HFF-Myc (cell line): ENCODE measurements at places on chromosomes 11 and 22.

DNA sequence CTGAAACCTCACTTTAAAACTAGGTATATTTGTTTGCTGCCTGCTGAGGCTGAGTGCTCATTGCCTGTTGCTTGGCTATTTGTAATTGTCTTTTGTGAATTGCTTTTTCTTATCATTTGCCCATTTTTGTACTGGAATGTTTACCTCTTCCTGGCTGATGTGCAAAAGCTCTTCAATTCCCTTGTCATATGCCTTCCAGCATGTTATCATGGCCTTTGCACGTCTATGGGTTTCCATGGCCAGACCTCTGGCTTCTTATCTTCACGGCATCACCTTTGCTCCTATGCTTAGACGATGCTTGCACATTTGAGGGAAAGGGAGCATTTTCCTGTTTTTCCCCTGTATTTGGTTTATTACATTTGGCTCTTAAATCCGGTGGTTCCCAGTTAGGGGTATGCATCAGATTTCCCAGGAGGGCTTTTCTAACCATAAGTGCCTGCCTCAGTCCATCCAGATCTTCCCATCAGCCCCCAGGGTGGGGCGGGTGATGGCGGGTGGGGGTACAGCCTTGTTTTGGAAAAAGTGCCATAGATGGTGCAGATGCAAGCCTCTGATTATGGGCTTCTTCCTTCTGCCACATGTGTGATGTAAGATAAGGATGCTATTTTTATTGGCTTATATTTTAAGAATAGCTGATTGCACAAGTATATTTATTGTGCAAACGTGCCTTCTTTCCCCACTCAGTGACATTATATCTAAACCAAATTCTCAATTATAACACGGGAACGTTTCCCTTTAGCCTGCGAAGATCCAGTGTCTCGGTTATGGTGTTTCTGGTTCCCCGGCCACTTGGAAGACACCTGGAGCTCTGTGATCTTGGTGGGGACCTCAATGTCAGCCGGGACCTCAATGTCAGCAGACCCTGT lies 70.6 kb upstream of the SEPTIN5 start:
- DNase-seq = no peak

GRCh38 chr11:83436855-83437254 lies 150.7 kb upstream of the CCDC90B start:
- no peak for DNase-seq

- DNase-seq = no peak
Observed at GRCh38 chr11:47784785-47785381, 17.7 kb upstream of the FNBP4 start.

DNA sequence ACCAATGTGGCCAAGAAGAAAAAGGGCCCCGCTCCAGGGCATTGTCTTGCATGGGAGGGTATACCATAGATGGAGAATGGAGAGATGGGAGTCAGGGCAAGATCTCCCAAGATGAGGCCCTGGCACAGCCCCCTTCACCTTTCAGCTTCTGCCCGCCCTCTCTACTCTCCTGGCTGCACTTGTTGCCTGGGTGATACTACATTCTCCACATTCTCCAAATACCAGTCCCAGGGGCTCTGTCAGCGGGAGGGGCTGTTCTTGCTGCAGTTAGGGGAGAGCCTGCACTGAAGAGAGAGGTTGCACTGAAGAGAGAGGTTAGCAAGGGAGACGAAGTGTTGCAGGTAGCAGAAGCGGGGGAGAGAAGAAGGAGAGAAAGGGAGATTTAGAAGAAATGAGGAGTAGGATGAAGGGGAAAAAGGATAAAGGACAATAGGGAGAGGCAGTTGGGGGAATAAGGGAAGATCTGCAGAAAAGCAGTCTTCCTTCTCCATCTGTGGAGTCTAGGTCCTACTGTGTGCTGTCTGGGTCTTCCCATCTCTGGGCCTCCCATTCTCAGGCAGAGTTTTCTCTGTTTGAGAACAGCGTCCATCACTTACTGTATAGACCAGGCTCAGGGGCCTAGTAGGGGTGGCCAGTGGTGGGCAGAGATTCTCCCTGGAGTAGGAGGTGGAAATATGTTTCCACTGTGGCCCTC lies 8.0 kb downstream of the PHLDB1 start:
- DNase-seq = no peak

GRCh38 chr11:8792710-8793109 lies 110.1 kb downstream of the RPL27A start:
- no peak for DNase-seq

- no peak for DNase-seq
Observed at GRCh38 chr22:50528682-50529415, 963 bp downstream of the TYMP start.

GRCh38 chr22:20740222-20740951 lies 33.5 kb upstream of the SERPIND1 start:
- DNase-seq = no peak

DNA sequence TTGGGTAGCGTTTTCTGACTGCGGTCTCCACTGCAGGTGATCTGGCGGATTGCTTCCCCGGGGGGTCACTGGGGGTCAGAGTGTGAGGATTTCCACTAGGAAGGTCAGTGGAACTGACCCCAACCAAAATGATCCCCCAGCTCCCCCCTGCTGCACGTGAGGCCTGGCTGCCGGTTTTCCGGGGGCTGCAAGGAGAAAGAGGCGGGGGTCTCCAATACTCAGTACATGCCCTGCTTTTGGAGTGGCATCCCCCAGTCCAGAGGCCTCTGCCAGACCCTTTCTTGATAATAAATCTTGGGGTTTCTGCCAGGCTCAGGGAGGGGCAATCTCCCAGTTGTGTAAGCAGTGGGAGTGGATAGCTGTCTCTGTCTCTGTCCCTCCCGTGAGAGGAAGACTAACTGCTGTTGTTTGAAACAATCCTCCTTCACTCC lies 71.5 kb upstream of the RTL6 start:
- DNase-seq = no peak

GRCh38 chr11:17547051-17547577 lies at the start of gene OTOG:
OTOG (plus strand) TSS chr11:17547259; CDS start chr11:17547373, 114 bp downstream.
- DNase-seq = no peak

GRCh38 chr22:32985899-32986765 lies 72.0 kb downstream of the SYN3 start:
- peak; percentile 55 for DNase-seq

GRCh38 chr11:86589856-86590589 lies 82.4 kb downstream of the ME3 start:
- DNase-seq = no peak

DNA sequence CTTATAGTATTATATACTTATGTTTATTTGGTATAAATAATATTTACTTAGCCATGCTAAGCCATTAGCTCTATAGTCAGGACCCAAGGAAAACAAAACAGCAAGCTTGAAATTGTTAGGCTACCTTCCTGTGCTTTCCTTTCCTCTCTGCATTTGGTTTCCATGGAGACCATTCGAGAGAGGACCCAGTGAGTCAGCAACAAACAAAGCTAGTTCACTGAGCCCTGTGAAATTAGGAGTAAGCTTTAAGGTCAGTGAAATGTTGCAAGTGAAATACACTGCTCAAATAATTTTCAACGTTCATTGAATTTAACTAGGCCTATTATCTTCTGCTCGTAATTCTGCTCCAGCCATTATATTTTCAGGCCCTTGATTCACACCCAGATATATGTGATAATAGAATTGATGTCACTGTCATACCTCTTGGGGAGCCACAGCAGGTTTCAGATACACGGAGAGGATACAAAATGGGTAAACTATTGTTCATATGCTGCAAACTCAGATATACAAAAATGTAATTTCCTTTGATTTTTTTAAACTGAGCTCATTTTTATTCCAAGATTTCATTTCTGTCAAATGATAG lies 9.1 kb upstream of the OR10D3 start:
- no peak for DNase-seq

DNA sequence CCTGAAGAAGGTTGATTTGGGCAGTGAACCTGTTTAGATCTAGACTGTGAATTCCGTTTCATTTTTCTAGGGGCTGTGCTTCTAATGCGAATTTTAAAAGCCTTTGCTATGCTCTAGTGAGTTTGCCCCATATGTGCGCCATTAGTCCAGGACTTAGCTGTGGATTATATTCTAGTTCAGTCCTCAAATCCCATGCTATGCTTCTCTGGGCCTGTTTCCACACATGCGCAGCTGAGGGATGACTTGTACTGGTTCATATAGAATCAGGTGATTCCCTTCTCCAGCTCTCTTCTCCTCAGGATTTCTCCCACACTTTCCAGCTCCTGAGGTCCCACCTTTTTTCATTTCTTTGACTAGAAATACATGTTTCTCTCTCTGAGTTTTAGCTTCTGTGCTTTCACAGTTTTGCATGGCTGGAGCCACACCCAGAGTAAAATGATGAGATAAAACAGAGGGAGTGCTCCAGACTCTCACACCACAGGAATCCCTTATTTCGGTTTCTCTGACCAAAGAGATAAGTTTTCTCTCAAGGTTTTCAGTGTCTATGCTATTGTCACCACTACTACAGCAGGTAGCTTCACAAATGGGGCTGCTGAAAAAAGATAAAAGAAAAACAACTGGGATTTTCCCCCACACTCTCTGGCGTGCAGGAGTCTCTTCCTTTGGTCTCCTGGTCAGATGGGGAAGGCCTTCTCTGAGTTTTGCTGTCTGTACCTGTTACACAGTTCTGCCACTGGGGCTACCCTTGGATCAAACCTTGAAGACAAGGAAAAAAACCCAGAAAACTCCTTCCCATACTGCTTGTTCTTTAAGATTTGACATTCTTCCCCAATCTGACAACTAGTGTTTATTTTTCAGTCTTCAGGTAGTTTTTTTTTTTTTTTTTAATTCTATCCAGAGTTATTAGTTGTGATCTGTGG lies 96.2 kb upstream of the TEAD1 start:
- no peak for DNase-seq

GRCh38 chr22:31825513-31825912 lies 71.7 kb downstream of the DEPDC5 start:
- no peak for DNase-seq

GRCh38 chr11:62909107-62909894 lies 11.9 kb downstream of the CHRM1 start:
- DNase-seq = peak; percentile 42

DNA sequence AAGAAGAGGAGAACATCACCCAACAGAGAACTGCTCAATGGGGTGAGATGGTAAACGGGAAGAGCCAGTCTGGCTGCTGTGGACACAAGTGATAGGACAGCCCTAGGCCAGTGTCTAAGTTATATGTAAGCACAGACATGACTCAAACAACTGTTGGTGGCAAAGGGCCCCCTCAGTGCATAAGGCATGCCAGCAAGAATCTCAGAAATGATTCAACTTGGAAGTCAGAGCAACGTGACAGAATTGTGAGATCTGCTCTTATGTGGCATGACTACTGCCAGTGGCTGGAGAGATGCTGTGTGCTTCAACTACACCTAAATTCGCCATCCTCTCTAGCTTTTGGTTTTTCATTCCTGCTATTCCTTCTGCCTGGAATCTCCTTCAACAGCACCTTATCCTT lies 7.4 kb downstream of the SLN start:
- DNase-seq = no peak

DNA sequence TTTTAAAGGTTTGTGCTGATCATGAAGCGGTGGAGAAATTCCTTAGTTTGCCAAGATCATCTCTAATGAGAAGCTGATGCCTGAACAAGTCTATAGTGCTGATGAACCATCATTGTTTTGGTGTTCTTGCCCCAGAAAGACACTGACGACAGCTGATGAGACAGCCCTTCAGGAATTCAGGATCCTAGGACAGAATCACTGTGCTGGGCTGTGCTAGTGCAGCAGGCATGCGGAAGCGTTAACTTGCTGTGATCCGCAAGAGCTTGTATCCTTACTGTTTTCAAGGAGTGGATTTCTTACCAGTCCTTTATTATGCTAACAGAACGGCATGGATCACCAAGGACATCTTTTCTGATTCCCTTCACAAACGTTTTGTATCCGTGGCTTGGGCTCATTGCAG lies 104.1 kb downstream of the TBC1D22A start:
- no peak for DNase-seq

GRCh38 chr11:1306186-1307162 lies 3.0 kb downstream of the TOLLIP start:
- no peak for DNase-seq

- DNase-seq = no peak
Observed at GRCh38 chr11:102456381-102456780, 3.8 kb upstream of the TMEM123 start.

DNA sequence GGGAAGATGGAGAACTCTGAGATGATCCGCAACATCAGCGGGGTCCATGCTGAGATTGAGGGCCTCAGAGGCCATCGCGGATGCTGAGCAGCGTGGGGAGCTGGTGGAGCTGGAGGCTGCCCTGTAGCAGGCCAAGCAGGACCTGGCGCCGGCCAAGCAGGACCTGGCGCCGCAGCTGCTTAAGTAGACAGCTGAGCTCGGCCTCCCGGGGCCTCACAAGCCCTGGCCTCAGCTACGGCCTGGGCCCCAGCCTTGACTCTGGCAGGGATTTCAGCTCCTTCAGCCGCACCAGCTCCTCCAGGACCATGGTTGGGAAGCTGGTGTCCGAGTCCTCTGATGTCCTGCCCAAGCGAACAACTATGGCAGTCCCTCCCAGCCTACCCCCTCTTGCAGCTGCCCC lies 7.3 kb upstream of the RNASEH2C start:
- no peak for DNase-seq

GRCh38 chr11:126766440-126766839 lies 234.1 kb downstream of the KIRREL3 start:
- no peak for DNase-seq

DNA sequence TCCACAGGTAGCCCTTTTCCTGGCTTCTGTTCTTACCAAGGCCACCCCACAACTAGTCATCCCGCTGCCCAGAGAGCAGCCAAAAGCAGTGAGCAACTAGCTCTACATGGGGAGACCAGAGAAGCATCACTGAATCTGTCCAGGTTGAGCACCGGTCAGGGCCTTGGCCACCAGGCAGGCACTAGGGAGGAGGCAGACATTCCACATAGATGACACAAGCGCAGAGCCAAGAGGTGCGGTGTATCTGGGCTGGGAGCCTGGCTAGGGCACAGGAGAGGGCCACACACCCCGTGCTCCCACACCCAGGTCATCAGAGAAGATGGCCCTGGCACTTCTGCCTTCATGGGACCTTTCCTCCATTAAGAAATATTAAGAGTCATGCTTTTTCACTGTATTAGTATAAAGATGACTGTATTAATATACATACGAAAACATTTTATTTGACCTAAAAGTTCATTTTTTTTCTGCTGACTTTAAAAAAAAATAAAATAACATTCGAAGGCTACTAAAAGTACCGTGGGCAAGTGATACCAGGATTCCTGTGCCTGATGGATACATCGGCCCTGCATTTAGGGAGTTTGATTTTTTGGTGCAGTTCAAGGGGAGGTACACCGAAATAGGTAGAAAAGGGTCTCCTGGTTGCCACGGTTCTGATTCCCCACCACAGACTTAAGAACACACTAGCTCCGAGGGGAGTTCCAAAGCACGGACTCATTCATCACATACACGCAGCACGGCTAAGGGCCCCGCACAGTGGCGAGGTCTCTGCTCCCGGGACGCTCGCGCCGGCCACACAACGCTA lies 1.2 kb downstream of the DGCR2 start:
- DNase-seq = no peak

- DNase-seq = no peak
Observed at GRCh38 chr22:32044477-32044876, 1.4 kb downstream of the SLC5A1 start.
